Renal pelvis (tissue), 12 donors: ENCODE measurements at places on chromosomes 11 and 22.

- no peak for DNase-seq
These were observed 2.8 kb downstream of the NTM start for GRCh38 chr11:131373095-131373725.

GRCh38 chr22:29641700-29642330, 38.4 kb downstream of the NF2 start:
- DNase-seq, result no peak

DNA sequence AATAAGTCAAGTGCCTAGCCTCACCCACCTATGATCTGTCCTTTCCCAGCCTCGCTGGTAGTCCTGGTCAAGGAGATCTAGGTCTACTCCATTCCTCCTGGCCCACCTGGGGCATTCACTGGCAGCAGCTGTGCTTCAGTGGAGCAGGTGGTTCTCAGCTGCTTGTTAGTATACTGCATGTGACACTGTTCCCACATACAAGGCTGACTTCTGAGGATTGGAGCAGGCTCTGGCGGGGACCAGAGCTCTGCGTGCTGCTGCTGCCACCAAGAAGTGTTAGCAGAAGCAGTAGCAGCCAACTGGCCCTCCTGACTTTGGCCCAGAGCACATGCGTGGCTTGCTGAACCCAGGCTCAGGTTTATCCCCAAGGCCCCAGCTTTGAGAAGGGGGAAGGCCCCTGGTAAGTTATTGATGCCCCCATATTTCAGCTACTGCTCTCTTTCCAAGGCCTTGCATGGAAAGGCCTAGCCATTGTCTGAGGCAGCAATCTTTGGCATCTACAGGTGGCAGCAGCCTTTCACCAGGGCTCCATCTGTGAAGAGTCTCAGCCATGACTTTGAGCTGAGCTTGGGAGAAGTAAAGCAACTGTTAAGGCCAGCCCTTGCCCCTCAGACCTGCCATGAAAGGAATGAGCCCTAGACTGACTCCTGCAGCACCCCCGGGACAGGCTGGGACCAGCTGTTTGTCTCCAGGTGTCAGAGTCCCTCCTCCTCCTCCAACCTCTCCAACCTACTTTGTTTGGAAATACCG, 26.5 kb downstream of the ARHGAP1 start:
- no peak for DNase-seq

- peak; percentile 63 for DNase-seq
These were observed 29.8 kb downstream of the MUC6 start for GRCh38 chr11:1006762-1007161.

GRCh38 chr11:96960476-96960875, 570.7 kb downstream of the JRKL start:
- peak; percentile 26 for DNase-seq

GRCh38 chr11:114200351-114201133, 95.7 kb upstream of the NNMT start:
- no peak for DNase-seq

- no peak for DNase-seq
These were observed 1083.6 kb downstream of the DLG2 start for GRCh38 chr11:84543367-84544159.

DNA sequence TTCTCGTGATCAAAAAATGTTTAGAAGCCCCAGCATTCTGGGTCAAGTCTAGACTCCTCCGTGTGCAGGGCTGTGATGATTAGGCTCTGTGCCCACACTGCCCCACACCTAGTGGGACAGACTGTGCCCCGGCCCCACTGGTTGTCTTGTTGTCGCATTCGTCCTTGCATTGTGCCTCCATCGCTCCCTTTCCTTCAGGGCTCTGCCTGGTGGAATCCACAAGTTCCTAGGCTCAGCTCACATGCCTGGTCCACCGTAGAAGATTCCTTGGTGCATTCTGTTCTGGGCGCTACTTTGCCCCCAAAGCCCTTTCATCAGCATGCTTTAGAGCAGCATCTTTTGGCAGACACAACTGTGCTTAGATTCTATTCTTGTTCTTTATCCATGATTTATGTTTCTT, 23.5 kb upstream of the THY1 start:
- DNase-seq, result no peak

- no peak for DNase-seq
These were observed 58.4 kb downstream of the CD82 start for GRCh38 chr11:44623731-44624491.

GRCh38 chr11:45906096-45906682, 882 bp downstream of the FREY1 start:
- no peak for DNase-seq

DNA sequence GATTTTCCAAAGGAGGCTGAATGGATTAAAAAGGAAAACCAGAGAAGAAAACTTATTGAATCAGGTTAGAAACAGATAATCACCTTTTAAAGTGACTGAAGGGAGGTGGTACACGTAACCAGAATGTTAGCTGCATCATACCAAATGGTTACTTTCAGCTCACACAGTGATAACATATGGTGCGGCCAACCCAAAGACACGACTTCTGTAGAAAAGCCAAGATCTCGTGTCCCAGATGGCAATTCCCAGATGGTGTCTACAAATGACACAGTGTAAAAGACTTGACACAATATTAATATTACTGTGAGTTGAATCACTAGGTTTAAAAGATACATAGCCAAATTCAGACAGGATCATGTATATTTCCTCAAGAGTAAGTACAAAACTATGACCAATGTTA, 5.2 kb downstream of the PPP2R1B start:
- no peak for DNase-seq

- DNase-seq, result no peak
These were observed 112.7 kb downstream of the TEAD1 start for GRCh38 chr11:12786891-12787290.

- DNase-seq, result no peak
These were observed 42.5 kb downstream of the GALNT18 start for GRCh38 chr11:11579012-11579988.

DNA sequence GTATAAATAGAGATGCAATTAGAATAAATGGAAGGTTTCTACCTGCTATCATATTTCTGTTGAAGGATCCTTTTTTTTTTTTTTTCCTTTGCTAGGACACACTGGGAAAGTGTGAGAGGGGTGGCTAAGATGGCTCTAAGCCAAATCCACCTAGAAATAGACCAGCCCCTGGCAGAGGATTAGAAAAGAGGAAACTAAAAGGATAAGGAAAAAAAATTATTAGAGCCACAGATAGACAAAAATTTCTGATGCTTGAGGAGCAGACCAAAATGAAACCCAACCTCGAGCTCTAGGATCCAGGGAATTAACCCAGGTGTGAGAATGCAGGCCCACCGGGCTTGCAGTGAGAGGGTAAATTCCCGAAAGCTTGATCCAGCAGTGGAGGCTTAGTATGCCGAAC, 262.3 kb downstream of the CADM1 start:
- no peak for DNase-seq

DNA sequence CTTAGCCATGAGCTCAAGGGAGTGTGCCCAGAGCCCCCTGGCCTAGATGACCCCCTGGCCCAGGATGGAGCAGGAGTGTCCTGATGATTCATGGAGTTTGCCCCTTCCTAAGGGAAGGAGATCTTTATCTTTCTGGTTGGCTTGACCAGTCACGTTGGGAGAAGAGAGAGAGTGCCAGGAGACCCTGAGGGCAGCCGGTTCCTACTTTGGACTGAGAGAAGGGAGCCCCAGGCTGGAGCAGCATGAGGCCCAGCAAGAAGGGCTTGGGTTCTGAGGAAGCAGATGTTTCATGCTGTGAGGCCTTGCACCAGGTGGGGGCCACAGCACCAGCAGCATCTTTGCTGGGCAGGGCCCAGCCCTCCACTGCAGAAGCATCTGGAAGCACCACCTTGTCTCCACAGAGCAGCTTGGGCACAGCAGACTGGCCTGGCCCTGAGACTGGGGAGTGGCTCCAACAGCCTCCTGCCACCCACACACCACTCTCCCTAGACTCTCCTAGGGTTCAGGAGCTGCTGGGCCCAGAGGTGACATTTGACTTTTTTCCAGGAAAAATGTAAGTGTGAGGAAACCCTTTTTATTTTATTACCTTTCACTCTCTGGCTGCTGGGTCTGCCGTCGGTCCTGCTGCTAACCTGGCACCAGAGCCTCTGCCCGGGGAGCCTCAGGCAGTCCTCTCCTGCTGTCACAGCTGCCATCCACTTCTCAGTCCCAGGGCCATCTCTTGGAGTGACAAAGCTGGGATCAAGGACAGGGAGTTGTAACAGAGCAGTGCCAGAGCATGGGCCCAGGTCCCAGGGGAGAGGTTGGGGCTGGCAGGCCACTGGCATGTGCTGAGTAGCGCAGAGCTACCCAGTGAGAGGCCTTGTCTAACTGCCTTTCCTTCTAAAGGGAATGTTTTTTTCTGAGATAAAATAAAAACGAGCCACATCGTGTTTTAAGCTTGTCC, 14.3 kb downstream of the ADORA2A start:
- DNase-seq, result no peak

- no peak for DNase-seq
These were observed 38.0 kb upstream of the PICALM start for GRCh38 chr11:86106916-86107315.

DNA sequence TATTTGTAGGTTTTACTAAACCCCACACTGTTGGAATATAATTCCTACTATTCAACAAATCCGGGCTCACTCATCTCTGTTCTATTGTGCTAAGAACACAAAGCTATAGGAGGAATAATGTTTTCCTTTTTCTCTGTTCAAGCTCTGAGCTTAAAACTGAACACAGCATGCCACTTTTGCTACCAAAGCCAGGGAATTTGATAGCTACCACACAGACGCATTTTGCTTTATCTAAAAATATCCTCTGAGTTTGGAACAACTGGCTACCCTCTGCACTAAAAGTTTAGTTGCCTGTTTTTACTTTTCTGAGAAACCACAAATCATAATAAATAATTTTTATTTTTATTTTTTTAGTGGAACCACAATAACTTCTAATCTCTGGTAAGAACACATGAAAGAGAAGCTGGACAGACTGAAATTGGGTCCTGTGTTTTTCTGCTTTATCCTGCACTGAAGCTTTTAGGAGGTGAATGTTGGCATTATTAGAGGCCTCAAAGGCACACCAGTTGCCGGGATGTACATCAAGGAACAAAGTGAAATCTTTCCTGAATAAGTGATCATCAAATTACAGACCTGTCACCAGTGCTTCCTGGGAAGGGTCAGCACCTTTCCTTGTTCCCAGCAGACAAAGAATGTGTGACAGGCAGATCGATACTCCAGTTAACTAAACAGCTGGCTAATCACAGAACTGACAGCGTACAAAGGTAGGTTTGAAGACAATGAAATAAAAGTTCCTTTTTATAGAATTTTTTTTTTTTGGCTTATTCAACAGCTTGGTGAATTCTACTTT, 523.2 kb upstream of the TENM4 start:
- no peak for DNase-seq

- DNase-seq, result peak; percentile 72
These were observed 47.0 kb upstream of the SUSD2 start for GRCh38 chr22:24134090-24134846.

GRCh38 chr22:40911772-40912171, 39.4 kb upstream of the RBX1 start:
- peak; percentile 1 for DNase-seq

DNA sequence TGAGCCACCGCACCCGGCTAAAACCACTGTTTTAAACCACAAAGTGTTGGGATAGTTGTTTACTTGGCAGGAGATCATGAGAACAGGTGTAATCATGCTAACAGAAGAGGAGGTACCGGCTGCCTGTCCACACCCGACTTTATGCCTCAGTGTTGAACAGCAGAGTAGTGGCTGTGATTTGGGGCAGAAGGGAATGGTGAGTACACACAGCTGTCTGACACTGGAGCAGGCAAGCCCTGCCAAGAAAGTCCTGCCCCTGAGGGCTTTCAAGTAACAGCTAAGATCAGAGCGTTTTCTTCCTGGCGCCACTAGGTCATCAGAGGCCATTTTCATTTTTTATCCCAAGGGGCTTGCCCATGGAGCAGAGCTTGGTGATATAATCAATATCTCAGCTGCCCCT, 8.1 kb downstream of the CDKN1C start:
- no peak for DNase-seq

GRCh38 chr11:77677138-77677537, 39.5 kb upstream of the CLNS1A start:
- DNase-seq, result no peak

DNA sequence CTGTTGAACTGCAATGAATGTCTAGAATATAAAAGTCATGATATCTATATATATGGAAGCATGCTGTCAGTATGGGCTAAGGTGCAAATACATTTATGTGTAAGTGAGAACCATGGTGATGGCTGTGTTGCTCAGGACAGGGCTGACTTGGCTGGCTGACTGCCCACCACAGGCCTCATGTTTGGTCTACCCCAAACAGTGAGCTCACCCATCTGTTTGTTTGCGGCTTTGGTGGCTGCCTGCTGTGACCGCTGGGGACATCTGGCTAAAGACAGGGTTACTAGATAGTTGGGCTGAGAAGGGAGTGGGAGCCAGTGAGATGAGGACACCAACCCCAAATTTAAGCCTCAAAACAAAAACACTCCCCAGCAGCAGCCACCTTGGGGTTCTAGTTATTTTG, 6.3 kb downstream of the CD44 start:
- DNase-seq, result no peak

DNA sequence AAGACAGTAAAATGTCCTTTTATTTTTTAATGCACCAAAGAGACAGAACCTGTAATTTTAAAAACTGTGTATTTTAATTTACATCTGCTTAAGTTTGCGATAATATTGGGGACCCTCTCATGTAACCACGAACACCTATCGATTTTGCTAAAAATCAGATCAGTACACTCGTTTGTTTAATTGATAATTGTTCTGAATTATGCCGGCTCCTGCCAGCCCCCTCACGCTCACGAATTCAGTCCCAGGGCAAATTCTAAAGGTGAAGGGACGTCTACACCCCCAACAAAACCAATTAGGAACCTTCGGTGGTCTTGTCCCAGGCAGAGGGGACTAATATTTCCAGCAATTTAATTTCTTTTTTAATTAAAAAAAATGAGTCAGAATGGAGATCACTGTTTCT, 1.1 kb upstream of the CCND1 start:
- DNase-seq, result no peak

GRCh38 chr22:23226497-23226850, 46.2 kb downstream of the BCR start:
- DNase-seq, result no peak

GRCh38 chr11:43992834-43993637, 50.6 kb downstream of the C11orf96 start:
- DNase-seq, result no peak

DNA sequence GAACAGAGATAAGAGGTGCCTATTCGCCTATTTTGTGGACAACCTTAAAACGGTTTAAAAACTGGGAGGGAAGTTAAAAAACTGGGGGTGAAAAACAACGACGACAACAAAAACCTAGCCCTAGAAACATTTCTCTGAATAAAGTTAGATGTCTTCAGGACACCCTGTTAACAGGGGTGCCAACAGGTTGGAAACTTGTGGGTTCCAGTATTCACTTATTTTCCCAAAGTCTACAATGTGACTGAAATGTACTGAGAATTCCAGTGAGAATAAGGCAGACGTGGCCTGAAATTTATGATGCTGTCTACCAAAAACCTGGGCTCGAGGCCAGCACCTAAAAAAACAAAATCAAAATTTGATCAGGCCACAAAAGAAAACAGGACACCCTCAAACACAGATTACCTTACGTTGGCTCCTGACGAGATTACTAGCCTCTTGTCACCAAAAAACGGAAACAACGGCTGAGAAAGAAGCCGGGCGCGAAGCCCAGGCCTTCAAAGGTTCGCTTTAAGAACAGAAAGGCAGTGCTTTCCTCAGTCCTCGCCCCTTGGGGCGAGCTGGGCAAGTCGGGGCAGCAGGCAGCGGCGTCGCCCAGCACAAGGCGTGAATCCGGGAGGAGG, 906 bp downstream of the CCDC90B start:
- peak; percentile 35 for DNase-seq
